ENCODE measurements at places on chromosomes 3 and 15.

- no peak for DNase-seq
- peaks cover 6% of the 10 kb centered on the region for H3K4me1 ChIP-seq
- H3K36me3 ChIP-seq: no peaks in the 10 kb centered on the region
- H3K27ac ChIP-seq: peak overlapping the region; percentile 89
- no peaks in the 10 kb centered on the region for H3K27me3 ChIP-seq
These were observed 115.3 kb downstream of the XXYLT1 start for GRCh38 chr3:195155570-195156241.

GRCh38 chr15:39873978-39874377 lies 46.1 kb downstream of the GPR176 start:
- DNase-seq: no peak
- no peak overlapping the region for H3K27ac ChIP-seq
- no peaks in the 10 kb centered on the region for H3K36me3 ChIP-seq

- DNase-seq: no peak
- H3K27me3 ChIP-seq: no peaks in the 10 kb centered on the region
- H3K27ac ChIP-seq: no peak overlapping the region
- no peak overlapping the region for H3K4me3 ChIP-seq
These were observed 91.6 kb downstream of the SRGAP3 start for GRCh38 chr3:9157651-9158362.

DNA sequence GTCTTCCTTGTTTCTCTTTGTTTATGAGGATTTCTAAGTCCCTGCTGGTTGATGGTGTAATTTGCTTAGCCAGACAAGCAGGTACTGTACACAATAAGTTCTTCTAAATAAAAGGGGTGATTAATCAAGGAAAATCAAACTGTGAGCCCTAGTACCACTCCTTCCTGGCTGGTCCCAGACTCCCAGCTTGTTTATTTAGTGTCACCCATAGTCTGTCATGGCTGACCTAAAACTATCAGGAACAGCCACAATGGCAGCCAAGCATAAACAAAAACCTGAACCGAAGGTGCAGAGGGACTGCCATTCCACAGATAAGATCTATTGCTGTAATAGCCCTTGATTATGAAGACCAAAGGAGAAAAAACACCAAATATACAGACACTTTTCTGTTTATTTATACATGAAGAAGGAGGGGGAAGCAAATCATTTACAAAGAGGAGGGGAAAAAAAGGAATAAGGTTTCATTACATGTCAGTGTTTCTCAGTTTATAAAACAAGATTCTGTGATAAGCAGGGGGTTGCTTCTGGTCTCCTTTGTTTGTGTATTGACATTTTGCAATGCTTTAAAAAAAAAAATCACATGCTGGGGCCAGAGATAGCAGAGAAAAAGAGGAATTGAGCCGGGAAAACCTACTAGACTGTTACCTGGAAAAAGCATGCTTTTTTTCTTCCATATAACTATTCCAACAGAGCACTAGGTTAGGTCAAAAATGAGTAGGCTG lies 182.4 kb upstream of the DPH6 start:
- H3K4me3 ChIP-seq: no peak overlapping the region
- DNase-seq: no peak
- no peak overlapping the region for H3K27ac ChIP-seq
- no peaks in the 10 kb centered on the region for H3K27me3 ChIP-seq

GRCh38 chr15:57355259-57355658 lies 21.0 kb upstream of the CGNL1 start:
- no peaks in the 10 kb centered on the region for H3K4me1 ChIP-seq
- no peak overlapping the region for H3K27ac ChIP-seq
- no peak overlapping the region for H3K4me3 ChIP-seq
- no peaks in the 10 kb centered on the region for H3K36me3 ChIP-seq
- no peaks in the 10 kb centered on the region for H3K27me3 ChIP-seq

DNA sequence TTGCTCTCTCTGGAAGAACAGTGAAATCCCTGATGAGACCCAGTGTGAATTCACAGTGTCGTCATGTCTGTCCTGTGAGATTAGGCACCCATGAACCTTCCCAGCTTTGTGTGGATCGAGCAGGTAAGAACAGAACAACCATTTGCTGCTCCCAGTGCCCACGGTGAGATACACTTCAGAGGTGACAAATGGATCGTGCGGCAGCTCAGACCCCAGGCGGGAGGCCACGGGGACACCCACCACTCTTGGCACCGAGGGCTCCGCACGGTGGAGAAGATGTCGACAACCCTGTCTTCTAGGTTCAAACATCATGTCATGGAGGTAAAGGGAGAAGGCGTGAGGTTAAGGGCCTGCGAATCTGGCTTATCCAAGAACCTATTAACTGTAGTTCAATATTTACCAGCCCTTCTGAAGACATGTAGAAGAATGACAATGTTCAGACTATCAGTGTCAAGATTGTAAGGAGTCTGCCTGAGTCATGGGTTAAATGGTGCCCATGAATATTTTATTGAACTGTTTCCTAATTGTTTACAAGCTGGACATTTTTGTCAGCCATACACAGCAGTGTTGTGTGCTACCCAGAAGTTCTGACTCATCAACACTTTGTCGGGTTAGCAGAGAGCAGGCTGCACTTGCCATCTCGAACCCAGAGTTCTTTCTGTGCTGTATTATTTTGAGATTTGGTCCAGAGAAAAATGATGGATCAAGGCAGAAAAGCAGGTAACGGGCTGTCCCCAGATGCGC lies 15.5 kb upstream of the PCSK6 start:
- no peak overlapping the region for H3K27ac ChIP-seq
- H3K4me1 ChIP-seq: peaks cover 11% of the 10 kb centered on the region
- no peaks in the 10 kb centered on the region for H3K36me3 ChIP-seq
- H3K27me3 ChIP-seq: no peaks in the 10 kb centered on the region

DNA sequence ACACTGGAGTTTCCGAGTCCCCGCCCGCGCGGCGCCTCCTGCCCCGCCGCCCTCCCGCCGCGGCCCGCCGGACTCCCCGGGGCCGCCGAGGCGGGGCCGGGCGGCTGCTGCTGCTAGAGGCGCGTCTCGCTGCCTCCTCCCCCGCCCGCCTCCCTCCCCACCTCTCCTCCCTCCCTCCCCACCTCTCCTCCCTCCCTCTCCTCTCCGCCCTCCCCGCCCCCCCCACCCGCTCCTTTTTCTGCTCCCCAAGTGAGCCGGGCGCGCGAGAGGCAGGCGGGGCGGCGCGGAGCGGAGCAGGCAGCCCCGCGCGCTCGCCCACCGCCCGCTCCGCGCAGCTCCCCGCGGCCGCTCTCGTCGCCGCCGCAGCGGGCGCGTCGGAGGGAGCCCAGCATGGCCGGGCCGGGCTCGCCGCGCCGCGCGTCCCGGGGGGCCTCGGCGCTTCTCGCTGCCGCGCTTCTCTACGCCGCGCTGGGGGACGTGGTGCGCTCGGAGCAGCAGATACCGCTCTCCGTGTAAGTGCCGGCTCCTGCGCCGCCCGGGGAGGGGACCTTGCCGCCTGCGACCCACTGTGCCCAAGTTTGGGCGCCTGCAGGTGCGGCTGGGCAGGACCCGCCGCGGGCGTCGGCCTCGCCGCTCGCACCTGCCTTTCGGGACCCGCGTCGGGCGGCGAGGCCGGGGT lies at the start of gene CACNA2D3:
TSS of gene CACNA2D3 (plus strand) at position 229 of the 679 bp plus-strand sequence.
- H3K27ac ChIP-seq: no peak within 1 kb of the TSS
- DNase-seq: peak; percentile 4
- no peaks in the 10 kb centered on the region for H3K4me1 ChIP-seq
- H3K27me3 ChIP-seq: peaks cover 21% of the 10 kb centered on the region
- H3K4me3 ChIP-seq: peak within 1 kb of the TSS; percentile 15

DNA sequence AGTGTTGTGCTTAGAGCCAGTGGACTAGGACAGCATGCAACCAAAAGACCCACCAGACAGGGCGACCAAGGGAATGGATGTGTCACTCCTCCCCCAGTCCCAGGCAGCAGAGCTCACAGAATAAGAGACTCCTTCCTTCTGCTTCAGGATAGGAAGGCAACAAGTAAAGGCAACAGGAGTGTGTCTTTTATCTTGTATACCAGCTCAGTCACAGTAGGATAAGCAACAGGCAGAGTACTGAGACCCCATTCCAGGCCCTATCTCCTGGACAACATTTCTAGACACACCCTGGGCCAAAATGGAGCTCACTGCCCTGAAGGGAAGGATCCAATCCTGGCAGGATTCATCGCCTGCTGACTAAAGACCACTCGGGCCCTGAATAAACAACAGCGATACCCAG lies 25.0 kb downstream of the PDCD10 start:
- no peak overlapping the region for H3K4me3 ChIP-seq
- DNase-seq: no peak
- H3K27me3 ChIP-seq: no peaks in the 10 kb centered on the region
- no peaks in the 10 kb centered on the region for H3K4me1 ChIP-seq
- peaks cover 19% of the 10 kb centered on the region for H3K36me3 ChIP-seq

- H3K4me3 ChIP-seq: no peak overlapping the region
- peaks cover 14% of the 10 kb centered on the region for H3K4me1 ChIP-seq
- no peaks in the 10 kb centered on the region for H3K36me3 ChIP-seq
- H3K27ac ChIP-seq: no peak overlapping the region
These were observed 139.4 kb downstream of the RPLP1 start for GRCh38 chr15:69591905-69592508.

DNA sequence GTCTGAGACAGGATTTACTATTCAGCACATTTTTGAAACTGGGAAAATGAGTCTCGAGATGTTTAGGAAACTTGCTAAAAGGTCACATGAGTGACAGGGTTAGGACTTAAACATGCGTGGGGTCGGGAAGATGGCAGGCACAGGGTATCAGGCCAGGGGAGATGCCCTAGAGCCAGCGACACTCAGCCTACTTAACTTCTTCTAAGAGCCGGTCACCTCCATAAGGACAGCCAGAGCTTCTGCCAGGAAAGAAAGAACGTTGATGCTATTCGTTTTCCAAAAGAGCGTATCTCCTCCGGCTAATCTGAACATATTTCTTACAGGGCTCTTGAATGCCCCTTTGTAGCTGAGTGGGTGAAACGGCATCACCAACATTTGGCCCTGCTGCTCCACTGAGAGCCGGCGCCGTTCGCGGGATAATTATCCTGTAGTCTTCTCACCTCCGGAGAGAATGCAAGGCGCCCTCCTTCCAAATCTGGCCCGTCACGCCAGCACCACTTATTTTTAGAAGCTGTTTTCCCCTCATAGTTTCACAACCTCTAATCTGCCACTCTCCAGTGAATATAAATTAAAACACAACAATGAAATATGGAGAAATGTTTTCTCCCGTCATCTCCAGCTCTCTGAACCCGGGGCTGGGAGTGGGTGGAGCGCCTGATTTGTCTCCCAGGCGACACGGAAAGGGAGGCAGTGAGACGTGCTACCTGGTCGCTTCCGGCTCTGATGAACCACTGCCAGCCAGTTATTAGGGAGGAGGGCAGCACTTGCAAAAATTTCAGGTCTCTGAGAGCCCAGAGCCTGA lies 58.5 kb downstream of the LIPC start:
- H3K36me3 ChIP-seq: no peaks in the 10 kb centered on the region
- no peak overlapping the region for H3K27ac ChIP-seq
- no peaks in the 10 kb centered on the region for H3K27me3 ChIP-seq
- DNase-seq: no peak
- H3K4me3 ChIP-seq: no peak overlapping the region
- no peaks in the 10 kb centered on the region for H3K4me1 ChIP-seq

DNA sequence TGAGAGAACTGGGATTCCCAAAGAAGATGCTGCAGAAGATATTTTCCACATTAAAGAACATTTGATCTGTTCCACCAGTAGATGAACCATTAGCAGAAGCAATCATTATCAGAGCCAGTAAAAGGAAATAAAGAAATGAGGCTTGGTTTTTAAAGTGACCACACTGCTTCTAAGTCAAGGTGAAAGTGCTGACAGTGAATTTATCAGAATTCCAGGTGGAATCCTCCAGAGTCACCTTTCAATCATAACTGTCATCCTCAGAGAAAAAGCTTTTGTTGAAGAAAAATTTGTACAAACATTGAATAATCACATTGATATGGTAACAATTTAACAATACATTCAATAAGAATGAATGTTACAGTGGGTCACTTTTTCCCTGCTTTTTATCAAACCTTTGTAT lies 99.8 kb downstream of the GREM1 start:
- DNase-seq: no peak
- no peaks in the 10 kb centered on the region for H3K36me3 ChIP-seq
- H3K4me3 ChIP-seq: no peak overlapping the region
- H3K27ac ChIP-seq: no peak overlapping the region
- no peaks in the 10 kb centered on the region for H3K27me3 ChIP-seq

GRCh38 chr3:34381243-34381642 lies 582.8 kb downstream of the PDCD6IP start:
- H3K27ac ChIP-seq: no peak overlapping the region
- DNase-seq: no peak
- no peaks in the 10 kb centered on the region for H3K36me3 ChIP-seq

DNA sequence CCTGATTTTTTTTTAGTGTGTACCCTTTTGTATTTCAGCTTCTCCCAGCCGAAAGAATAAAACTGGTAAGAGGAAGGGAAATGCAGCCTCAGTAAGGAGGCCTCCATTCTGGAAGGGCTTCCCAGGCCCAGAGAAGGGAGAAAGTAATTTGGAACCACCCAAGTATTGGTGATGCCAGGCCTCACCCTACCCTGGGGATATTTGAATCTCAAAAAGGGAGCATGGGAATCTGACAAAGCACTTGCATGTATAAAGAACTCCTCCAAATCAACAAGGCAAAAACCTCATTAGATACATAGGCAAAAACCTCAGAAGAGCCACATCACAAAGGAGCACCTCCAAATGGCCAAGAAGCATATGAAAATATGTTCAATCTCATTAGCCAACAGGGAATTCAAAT lies 68.8 kb upstream of the GLCE start:
- H3K4me3 ChIP-seq: no peak overlapping the region
- no peak overlapping the region for H3K27ac ChIP-seq
- H3K36me3 ChIP-seq: no peaks in the 10 kb centered on the region
- no peaks in the 10 kb centered on the region for H3K4me1 ChIP-seq

DNA sequence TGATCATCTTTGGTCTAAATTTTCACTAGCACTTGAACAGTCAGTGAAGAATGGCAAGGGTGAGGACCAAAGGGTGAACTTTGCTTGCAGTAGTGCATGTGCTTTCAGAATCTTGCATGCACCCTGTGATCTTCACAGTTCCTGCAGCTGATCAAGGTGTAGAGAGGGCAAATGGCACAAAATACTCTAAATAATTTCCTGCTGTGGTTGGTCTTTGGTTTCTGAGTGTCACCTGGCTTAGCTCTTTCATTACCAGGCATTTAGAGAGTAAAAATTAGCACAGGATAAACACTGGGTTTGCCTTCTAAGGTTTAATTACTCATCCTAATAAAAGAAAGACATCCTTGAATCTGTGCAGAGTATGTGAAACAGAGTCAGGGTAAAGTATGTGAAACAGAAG lies 11.4 kb downstream of the TIPARP start:
- DNase-seq: peak; percentile 55
- peaks cover 5% of the 10 kb centered on the region for H3K36me3 ChIP-seq
- H3K4me3 ChIP-seq: no peak overlapping the region
- H3K27ac ChIP-seq: no peak overlapping the region
- peaks cover 22% of the 10 kb centered on the region for H3K4me1 ChIP-seq
- H3K27me3 ChIP-seq: no peaks in the 10 kb centered on the region

GRCh38 chr15:60840306-60840702 lies 361.4 kb upstream of the ICE2 start:
- no peaks in the 10 kb centered on the region for H3K27me3 ChIP-seq
- no peaks in the 10 kb centered on the region for H3K36me3 ChIP-seq
- no peak for DNase-seq
- peak overlapping the region; percentile 42 for H3K27ac ChIP-seq

DNA sequence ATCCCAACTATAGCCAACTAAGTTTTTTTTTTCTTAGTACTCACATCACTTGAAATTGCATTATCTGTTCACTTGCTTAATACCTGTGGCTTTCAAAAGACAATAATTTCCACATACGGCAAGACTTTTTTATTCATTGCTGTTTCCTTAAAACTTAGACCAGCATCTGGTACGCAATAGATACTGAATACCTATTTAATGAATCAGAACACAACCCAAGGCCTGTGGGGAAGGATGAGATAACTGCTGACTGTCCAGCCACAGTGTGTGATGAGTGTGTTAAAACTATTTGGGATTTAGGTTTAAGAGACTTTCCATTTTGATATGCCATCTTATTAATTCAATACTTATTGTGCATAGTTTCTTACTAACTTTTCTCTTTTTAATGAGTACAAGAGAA lies 988.7 kb downstream of the NTRK3 start:
- H3K27me3 ChIP-seq: no peaks in the 10 kb centered on the region
- DNase-seq: no peak
- no peak overlapping the region for H3K27ac ChIP-seq
- no peak overlapping the region for H3K4me3 ChIP-seq

Measured in small intestine (tissue), 16 donors.